ENCODE measurements at places on chromosomes 4 and X. TPM values are rescaled to one million over a fixed set of nuclear protein-coding genes. Genes with fewer than 3 reads are reported as not detected.

Gene UBA6
- 113 TPM for total RNA-seq

Gene CXCL8
- total RNA-seq = 1.1 TPM

Gene PGAM4
- not detected for total RNA-seq

GRCh38 chr4:28787947-28788346 lies 1927.3 kb downstream of the STIM2 start:
- no peak for DNase-seq

DNA sequence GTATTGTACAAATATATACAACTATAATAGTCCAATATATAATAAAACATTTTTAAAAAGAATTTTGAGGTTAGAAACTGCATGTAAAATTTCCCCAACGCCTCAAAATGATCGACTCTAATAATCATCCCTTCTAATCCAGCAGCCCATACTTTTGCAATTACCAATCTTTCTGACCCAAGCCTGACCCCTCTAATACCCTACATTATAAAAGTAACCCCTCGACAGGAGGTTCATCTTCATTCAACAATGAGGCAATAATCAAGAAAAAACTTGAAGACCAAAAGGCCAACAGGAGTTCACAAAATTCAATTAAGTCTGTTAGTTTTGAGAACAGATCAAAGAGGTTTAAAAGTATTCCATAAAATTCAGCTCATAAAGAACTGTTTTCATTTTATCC lies 393.5 kb downstream of the GPM6A start:
- DNase-seq = no peak

DNA sequence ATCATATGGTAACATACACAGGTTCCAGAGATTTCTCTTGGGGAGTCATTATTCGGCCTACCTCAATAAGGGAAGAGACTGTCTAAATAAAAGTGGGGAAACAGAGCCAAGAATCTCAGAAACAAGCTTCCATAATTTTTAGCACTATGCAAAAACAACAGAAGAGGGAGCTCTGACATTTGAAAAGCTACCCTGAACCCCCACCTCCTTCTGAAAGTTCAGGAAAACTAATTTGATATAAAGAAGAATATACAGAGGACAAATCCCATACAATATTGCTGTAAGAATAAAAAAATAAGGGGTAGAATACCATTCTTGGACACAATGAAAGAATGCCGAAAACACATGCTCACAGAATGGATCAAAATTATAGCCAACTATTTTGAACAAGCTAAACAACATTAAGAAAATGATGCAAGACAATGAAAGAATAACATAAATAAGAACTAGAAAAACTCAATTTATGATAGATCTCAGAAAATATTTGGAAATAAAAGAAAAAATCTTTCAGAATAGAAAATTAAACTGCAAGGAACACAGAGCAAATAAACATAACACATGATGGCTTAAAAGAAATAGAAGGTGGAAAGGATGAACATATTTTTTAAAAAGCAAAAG lies 14.4 kb upstream of the ZNF41 start:
- DNase-seq = no peak

DNA sequence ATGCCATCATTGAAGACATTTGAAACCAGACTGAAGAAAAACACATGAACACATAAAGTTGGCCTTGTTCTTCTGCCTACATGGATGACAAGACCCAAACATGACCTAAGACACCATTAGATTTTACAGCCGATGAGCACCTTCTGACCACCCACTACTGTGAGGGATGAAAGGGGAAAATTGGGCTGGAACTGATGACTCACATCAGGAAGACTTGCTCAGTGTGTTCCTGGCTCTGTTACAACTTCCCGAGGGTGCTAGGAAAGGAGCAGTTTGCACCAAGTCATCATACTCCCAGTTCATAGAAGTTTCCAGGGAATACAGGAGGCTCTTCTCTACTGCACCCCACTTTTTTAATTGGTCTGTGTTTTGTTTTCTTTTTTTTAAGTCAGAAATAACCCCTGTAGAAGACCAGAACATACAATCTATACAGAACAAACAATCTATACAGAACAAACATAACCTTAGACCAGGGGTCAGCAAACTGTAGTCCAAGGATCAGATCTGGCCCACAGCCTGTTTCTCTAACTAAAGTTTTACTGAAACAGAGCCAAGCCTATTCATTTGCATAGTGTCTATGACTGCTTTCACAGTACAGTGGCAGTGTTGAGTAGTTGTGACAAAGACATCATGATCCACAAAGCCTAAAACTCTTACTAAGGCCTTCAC lies 25.3 kb downstream of the BTC start:
- no peak for DNase-seq

- DNase-seq = no peak
Measured at GRCh38 chr4:681736-682451, 7.1 kb downstream of the SLC49A3 start.

- no peak for DNase-seq
Measured at GRCh38 chrX:119155416-119156035, 27.9 kb upstream of the KIAA1210 start.

DNA sequence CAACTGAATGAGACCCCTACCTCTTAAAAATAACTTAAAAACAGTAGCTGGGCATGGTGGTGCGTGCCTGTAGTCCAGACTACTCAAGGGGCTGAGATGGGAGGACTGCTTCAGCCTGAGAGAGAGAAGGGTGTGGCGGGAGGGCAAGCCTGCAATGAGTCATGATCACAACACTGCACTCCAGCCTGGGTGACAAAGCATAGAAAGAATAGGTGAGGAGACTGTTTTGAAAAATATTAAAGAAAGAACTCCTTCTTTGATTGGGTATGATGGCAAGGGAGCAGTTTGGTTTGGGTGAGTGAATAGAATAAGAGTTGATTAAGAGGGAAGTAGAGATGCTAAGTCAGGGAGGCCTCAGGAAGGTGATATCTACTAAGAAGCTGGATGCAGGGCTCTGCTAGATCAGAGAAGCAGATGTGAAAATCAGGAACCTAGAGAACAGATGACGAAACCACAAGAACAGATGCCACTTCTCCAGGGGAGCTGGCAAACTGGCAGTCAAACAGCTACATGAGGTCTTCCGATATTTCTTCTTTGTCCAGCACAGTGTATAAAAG lies 318.6 kb downstream of the OPHN1 start:
- DNase-seq = no peak

DNA sequence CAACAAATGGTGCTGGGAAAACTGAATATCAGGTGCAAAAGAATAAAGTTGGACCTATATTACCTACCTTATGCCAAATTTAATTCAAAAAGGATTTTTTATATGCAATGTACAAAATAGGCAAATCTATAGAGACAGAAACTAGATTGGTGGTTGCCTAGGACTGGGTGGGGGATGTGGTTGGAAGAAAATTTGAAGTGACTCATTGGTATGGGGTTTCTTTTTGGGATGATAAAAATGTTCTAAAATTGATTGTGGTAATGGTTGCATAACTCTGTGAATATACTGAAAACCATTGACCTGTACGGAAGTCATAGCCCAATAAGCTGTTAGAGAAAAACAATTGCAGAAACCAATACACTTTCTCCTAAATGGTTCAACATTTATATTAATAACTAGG lies 72.1 kb downstream of the COL4A5 start:
- no peak for DNase-seq

DNA sequence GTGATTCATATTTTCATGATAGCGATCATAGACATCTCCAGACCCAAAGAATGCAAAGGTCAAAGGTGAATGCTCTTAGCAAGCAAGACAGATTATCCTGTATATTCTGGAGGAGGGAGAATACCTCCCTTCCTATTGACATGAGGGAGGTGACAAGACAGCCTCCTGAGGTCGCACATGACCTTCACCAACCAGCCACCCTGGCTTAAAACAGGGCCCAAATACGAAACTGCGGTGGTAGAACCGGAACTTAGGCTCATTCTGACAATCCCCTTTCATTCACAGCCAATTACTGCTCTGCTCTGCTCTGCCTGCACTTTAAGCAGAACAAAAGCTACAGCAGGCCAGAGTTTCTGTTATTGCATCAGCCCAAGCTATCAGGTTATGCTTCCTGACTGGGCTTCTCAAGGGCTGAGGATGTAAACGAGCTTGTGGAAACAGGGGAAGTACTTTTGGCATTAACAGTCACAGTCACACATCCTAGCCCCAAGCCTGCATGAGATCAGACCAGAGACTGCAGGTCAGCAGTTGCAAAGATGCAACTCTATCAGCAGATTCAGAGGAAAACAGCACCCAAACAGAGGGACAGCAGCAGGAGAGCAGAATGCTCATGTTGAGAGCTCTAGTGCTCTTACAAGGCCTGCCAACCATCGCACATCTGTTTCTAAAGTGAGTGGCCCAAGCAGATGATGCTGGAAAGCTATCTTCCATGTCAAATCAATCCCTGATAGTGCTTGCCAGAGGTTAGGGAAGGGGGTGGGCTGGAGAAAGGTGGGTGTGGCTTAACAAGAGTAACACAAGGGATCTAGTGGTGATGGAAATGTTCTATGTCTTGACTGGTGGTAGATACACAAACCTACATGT lies 51.3 kb upstream of the MAP3K15 start:
- no peak for DNase-seq

DNA sequence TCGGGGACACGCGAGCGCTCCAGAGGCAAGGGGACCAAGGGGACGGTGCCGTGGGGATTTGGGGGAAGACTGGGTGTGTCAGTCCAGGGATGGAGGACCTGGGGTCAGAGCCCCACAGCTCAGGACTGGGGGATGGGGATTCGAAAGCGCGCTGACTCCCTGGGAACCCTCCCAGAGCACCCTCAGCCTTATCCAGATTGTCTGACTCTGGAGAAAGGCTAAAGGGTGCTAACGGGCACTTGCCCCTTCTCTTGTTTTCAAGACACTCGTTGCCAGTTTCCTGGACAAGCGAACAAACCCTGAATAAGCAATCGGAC lies 1.1 kb downstream of the DOCK11 start:
- no peak for DNase-seq

- DNase-seq = no peak
Measured at GRCh38 chr4:31807036-31807435, 1086.9 kb downstream of the PCDH7 start.

DNA sequence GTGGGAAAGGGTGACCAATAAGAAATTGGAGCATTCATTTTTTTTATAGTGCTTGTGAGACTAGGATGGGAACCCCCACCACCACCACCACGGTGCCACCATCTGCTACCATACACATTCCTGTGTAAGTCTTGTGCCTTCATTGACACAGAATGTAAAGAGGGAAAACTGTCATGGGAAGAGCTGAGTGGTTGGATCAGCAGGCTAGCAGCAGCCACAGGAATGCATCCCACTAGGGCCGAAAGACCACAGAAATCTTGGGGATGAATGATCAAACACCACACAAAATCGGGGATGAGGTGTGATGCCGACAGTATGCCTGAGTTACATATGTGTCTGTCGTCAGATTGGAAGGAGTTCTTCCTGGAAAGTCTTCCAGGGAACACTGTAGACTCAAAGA lies 69.2 kb downstream of the SRPX start:
- DNase-seq = no peak

DNA sequence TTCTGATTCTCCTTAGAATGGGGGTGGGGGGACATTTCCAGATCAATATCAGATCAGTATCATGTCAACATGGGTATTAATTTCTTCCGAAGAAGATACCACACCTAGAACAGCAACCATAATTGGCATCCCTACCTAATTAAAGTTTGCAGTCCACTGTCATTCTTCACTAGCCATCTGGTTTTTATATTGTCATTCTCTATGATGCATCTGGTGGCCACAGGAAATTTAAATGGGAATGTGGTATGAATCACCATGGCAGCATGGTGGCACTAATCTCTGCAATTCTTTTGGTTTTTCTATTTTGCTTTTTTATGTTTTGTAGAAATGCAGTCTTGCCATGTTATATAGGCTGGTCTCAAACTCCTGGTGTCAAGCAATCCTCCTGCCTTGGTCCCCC lies 16.6 kb upstream of the UBE2D3 start:
- no peak for DNase-seq

DNA sequence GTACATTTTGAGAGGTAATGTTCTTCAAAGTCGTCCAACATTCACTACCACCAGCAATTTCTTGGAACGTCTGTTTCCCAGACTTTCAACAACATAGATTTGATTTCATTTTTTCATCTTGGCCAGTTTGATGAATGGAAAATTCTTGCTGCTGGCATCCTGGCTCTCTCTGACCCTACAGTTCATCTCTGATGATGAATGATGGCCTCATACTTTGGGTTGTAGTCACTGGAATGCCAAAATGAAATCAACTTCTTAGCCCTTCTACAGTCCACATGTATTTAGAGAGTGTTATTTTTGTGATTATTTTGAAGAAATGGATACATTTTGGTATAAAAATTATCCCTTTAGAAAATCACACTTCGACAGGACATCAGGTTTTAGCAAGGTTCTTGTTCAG lies 8.8 kb downstream of the CHST7 start:
- DNase-seq = no peak

Measured in urinary bladder (tissue), 4 donors.